Tibial artery (tissue), 4 donors: ENCODE measurements at places on chromosomes 11 and 22.

DNA sequence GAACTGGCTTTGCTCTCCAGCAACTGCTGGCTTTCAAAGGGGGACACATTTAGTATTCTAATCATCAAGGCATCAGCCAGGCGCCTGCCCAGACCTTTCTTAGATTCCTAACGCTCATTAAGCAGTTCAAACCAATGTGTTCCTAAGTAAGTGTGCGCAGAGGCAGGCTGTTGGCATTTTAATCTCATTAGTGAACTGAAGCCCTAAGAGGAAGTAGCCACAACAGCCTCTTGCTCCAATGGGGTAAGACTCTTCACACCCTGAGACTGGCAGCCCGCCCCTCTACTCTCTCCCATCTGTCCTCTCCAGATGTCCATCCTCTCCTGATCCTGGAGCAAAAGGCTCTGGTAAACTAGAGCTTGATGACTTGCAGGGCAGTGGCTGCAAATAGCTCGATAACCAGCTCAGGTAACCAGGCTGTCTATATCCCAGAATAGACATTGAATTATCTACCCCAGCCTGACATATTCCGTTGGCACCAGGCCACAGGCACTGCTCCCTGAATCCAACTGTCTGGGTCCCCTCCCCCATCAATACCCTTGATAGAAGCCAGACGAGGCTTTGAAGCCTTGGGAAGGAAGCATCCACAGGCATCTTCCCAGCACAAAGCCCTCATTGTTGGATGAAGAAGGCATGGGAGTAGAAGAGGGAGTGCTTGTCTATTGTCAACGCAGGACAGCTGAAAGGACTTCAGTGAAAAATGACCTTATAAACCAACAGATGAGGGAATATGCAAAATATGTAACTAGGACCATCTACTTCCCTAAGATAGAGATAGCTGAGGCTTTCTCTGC is 321.1 kb downstream of the TENM4 start:
- DNase-seq, result no peak

DNA sequence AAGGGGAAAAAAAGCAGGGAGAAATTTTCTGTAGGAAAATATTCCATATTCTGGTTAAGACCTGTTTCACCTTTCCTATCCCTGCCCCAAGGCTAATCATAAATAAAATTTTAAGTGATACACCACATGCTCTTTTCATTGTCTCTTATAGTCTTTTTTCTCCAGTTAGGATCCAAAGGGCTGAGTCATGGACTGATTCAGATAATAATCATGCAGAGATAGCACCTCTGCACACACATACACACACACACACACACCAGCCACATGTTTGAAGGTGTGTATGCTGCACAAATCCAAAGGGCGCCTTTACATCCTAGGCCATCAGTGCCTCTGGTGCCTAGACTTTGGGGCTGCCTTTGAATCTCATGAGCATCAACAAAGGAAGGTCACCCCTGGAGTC is 35.5 kb upstream of the CWF19L2 start:
- no peak for DNase-seq

- DNase-seq, result no peak
Measured at GRCh38 chr11:86214710-86215109, 29.8 kb upstream of the EED start.

DNA sequence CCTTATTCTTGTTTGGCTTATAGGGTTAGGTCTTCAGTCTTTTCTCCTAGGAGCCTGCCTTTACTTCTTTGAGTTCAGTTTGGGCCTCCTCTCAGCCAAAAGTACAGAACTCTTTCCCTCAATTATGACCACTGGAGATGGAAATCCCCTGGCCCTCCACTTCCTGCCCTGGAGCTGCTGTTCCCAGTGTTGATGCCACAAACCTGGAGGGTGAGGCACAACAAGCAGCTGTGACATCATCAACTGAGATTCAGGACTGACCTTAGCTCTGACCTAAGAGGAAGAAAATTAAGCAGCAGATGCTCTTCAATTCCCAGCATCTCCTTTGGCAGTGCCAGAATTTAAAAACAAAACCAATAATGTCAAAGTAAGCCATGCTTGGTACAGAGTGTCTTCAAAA is 3.0 kb downstream of the ABTB2 start:
- no peak for DNase-seq

- DNase-seq, result no peak
Measured at GRCh38 chr11:78069465-78069864, 5.8 kb downstream of the THRSP start.

GRCh38 chr11:45273509-45273908 is 12.6 kb downstream of the SYT13 start:
- DNase-seq, result no peak

GRCh38 chr11:60854847-60855725 is 664 bp downstream of the PTGDR2 start:
- DNase-seq, result no peak
